ENCODE measurements at places on chromosomes 2 and 18. TPM values are rescaled to one million over a fixed set of nuclear protein-coding genes. Genes with fewer than 3 reads are reported as not detected.

CYS1 gene
- total RNA-seq, result 1.1 TPM

NLRC4 gene
- total RNA-seq, result not detected

CEBPZ gene
- total RNA-seq, result 9.1 TPM

TGFBRAP1 gene
- 14.6 TPM for total RNA-seq

CCDC102B gene
- total RNA-seq, result 11.0 TPM

TEX44 gene
- total RNA-seq, result not detected

B3GNT7 gene
- not detected for total RNA-seq

AKAIN1 gene
- total RNA-seq, result not detected

DNA sequence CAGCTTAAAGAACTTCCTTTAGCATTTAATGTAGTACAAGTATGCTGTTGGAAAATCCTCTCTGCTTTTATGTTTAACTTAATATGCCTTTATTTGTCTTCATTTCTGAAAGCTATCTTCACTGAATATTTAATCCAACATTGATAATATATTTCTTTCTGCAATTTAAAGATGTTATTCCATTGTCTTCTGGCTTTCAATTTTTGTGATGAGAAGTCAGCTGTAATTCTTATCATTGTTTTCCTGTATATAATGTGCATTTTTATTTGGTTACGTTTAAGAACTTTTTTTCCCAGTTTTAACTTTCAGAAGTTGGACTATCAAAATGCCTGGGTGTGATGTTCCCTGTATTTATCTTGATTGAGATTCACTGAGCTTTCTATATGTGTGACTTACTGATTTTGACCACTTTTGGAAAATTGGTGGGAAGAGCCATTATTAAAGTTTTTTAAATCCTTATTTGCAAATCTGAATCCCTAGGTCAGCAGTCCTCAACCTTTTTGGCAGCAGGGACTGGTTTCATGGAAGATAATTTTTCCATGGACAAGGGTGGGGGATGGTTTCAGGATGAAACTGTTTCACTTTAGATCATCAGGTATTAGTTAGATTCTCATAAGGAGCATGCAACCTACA is 241.0 kb downstream of the TNS1 start:
- DNase-seq, result no peak

DNA sequence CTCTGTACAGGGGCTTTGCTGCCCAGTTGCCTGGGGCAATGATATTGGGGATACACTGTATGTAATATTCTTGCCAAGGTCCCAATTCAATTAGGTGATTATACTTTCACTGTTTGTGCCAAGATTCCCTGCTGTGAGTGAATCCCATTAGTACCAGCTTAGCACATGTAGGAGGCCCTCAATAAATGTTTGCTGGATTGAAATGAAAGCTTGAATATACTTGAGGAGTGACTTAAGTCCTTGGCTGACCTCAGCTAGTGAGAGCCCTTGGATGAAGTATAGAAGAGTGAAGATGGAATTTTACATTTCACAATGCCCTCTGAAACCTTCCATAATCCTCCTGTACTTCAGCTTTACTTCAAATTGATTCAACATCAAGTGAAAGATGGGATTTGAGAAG is 102.9 kb downstream of the GATA6 start:
- no peak for DNase-seq

DNA sequence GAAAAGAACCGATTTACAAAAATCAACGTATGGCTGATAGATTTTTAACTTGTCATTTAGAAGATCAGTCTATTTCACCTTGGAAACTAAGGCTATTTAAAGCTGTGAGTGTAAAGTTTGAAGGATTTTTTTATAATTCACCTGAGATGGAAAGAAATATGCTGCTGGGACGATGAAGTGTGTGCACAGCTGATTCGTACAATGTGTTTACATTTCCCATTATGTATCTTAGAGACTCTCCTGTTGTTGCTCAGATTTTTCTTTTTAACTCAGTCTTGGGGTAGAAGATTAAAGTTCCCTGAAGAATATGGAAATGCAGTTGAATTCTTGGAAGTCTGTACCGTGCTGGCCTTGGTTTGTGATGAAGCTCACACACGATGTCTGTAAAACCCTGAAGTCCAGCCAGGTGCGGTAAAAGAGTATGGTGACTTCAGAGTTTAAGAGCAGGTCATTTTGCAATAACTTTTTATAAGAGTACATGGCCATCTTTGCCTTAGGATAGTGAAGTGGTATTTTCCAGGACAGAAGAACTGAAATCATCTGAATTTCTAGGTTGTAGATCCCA is 250.1 kb downstream of the PRKCE start:
- DNase-seq, result no peak

- no peak for DNase-seq
Observed at GRCh38 chr2:165833156-165833555, 39.1 kb upstream of the GALNT3 start.

GRCh38 chr2:5021136-5021535 is 671.0 kb upstream of the SOX11 start:
- no peak for DNase-seq

DNA sequence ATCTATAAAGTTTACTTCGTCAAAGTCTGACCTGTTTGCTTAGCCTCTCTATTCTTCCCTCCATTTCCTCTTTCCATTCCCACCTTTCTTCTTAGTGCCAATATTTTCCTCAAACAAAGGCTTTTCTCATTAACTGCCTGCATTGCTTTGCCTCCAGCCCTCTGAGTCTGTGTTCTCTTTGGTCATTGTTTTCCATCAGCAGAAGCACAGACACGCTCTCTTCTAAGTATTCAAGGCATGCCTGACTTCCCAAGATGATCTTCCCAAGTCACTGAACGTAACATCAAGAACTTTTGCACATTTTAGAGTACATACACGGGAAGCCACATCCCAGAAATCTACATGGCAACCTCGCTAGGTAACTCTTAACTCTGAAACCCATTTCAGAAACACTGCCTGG is 32.6 kb upstream of the ANXA4 start:
- no peak for DNase-seq

DNA sequence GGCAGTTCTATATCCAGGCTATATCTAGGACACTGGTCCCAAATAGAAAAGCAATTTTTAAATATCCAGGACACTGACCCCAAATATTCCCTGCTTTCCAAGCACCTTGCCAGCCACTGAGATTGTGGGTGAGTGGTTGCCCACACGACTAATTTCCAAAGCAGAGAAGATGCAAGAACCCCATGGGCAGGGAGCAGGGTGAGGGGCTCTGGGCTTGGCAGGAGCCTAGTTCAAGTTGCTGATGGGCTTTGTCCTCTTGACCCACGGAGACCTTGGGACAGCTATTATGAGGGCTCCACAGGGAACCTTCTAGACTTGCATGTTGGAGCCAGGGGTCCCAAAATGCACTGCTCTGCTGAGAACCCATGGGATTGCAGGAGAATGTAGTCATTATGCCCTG is 146.0 kb upstream of the SMAD2 start:
- no peak for DNase-seq

DNA sequence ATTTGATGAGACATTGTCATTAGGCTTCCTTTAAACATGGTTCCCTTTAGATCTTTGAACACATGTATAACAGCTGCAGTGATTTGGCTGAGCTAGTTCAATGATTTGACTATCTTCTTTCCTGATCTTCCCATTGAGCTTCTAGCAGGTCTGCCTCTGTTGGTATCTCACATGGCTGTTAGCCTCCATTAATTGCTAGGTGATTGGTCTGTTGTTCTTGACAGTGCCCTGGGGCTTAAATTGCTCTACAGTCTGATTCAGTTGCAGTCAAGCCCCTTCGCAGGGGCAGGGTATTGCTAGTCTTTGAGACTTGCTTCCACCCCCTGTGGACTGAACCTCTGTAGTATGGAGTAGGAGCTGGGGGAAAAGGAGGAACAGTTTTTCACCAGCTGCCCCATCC is 24.1 kb downstream of the SKA1 start:
- no peak for DNase-seq

GRCh38 chr2:25441353-25441752 is 99.6 kb upstream of the DNMT3A start:
- no peak for DNase-seq

GRCh38 chr2:75570948-75571729 is 10.4 kb upstream of the EVA1A start:
- DNase-seq, result no peak

GRCh38 chr2:178891959-178892485 is 84.8 kb upstream of the TTN start:
- DNase-seq, result no peak

DNA sequence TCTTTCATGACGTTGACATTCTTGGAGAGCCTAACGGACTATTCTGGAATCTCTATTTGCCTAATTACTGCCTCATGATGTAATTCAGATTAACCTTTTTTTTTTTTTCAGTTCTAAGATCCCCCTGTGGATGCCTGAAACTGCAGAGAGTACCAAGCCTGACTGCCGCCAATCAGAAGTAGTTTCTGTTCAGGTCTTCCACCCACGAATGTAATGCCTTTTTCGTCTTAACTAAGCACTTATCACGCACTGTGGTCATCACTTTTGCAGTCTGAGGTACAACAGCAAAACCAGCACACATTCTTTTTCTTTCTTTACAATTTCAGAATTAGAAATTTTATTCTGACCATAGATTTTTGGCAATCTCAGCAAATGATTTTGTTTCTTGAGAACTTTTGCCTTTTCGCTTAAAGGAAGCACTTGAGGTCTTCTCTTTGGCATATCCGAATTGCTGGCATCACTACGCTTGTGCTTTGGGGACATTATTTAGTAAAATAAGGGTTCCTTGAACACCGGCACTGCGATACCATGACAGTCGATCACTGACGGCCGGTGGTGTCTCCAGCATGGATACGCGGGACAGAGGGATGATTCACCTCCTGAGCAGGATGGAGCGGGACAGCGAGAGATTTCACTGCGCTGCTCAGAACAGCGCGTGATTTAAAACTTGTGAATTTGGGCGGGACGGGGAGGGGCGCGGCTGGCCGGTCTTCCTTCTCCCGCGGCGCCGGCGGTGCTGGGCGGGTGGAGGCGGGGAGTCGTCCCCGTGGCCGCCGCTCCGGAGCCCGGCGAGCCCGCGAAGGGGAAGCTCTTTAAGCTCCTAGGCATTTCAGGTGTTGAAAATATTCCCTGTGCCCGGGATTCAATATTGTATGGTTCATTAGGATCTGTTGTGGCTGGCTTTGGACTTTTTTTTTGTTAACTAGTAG is 32.0 kb upstream of the GPR55 start:
- DNase-seq, result peak; percentile 57

DNA sequence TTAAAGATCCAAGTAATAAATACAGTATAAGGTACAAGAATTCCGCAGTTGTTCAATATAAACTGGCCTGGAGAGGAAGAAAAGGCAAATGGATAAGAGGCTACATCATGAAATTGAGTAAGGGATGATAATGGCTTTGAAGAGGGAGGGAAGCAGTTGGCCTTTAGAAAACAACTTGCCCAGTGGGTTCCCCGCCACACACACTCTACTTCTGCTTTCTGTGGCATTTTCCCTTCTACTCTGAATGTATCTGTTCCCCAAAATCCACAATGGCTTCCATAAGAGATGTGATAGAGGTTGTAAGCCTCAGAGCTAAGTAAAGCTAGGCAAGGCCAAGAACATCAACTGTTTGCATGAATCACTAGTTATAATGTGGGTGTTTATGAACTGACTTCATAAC is 221.3 kb downstream of the MBD2 start:
- no peak for DNase-seq

DNA sequence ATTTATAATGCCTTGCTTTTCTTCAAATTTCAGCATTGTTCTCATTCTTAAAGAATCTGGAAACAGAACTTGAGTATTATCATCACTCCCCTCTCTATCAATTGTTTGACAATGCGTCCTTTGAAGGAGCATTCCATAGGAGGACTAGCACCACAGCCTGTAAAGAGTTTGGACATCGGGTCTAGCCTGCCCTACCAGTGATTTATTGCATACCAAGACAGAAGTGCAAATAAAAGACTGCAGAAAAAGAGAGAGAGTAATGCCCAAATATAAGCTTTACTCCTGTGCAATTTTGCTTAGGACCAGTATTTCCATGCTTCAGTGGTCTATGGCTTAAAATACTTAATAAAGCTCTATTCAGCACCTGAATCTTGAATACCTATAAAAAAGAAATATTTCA is 55.4 kb upstream of the MAP2 start:
- peak; percentile 20 for DNase-seq

- no peak for DNase-seq
Observed at GRCh38 chr2:12261986-12262680, 454.6 kb upstream of the TRIB2 start.

DNA sequence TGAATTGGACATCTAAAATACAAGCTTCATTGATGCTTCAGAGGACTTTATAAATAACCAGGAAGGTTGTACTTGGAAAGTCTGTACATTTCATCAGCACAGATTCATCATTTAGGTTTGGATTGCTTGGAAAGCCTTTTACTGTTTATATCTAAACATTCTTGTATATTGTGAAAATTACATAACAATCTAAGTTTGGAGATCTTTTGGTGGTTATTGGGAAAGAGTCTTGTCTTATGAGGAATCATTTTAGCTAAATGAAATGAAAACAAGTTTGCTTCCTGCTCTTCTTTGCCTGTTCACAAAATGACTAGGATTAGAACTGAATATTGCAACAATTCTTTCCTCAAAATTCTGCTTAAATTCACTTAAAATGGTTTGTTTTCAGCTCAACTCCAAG is 79.3 kb downstream of the ABI2 start:
- DNase-seq, result no peak

DNA sequence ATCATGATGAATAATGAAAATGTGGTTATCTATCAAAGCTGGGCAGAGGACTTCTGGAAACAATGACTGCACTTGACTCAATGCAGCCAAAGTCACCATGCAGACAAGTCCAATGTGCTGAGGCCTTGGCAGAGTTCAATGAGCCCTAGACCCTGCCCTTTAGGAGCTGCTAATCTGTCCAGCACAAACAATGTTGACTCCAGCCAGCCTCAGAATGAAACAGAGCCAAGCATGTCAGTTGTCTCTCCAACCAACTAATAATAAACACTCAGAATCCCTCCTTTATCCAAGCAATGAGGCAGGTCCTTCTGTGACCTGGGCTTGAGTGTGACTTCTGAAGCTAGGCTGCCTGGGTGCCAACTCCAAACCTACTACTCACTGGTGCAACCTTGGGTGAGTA is 270.6 kb downstream of the BCL11A start:
- DNase-seq, result no peak

GRCh38 chr2:197839856-197840255 is 35.5 kb downstream of the PLCL1 start:
- DNase-seq, result no peak

GRCh38 chr18:48833701-48834412 is 116.9 kb downstream of the SMAD7 start:
- peak; percentile 35 for DNase-seq

- no peak for DNase-seq
Observed at GRCh38 chr2:16661936-16662839, 3.4 kb downstream of the CYRIA start.

DNA sequence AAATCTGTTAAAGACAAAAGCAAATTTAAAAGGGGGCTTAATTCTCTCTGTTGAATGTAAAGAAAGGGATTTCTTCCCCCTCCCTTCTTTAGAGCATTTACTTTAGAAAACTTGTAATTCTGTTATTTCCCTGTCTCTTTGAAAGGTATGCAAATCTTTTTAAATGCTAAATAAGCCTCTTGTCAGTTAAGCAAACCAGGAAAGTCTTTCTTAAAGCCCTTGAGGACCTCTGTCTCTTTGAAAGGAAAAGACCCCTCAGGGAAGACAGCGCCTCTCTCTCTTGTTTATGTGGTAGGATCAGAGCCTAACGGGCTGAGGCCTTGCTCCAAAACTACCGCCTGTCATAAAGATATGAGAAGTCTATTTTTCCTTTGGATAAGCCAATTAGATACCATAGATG is 139.9 kb upstream of the CDH7 start:
- no peak for DNase-seq

All from H4 (cell line).